ENCODE measurements at places on chromosomes 4 and X.

DNA sequence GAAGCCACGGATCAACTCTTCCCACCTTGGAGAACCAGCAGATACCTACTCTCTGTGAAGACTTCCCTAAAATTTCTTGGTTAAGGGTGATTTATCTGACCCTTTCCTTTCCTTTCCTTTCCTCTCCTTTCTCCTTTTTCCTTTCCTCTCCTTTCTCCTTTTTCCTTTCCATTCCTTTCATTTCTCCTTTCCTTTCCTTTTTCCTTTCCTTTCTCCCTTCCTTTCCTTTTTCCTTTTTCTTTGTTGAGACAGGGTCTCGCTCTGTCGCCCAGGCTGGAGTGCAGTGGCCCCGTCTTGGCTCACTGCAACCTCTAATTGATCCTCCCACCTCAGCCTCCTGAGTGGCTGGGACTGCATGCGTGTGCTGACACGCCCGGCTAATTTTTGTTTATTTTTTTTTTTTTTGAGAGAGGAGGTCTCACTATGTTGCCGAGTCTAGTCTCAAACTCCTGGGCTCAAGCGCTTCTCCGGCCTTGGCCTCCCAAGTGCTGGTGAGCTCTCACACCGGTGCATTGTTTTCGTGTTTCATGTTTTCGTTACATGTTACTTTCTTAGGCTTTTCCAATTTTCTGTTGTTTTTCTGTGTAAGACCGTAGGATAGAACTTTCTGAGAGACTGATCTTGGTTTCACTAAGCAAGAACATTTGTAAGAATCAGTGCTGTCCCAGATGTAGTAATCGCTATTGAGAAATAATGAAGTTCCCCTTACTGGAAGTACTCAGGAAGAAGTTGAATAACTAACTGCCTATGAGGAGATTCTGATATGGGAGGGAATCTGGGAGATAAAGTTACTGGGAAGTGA, 2.0 kb downstream of the TMEM165 start:
- DNase-seq, result no peak

- DNase-seq, result no peak
These were observed 50.9 kb downstream of the ENPP6 start for GRCh38 chr4:184166736-184167135.

DNA sequence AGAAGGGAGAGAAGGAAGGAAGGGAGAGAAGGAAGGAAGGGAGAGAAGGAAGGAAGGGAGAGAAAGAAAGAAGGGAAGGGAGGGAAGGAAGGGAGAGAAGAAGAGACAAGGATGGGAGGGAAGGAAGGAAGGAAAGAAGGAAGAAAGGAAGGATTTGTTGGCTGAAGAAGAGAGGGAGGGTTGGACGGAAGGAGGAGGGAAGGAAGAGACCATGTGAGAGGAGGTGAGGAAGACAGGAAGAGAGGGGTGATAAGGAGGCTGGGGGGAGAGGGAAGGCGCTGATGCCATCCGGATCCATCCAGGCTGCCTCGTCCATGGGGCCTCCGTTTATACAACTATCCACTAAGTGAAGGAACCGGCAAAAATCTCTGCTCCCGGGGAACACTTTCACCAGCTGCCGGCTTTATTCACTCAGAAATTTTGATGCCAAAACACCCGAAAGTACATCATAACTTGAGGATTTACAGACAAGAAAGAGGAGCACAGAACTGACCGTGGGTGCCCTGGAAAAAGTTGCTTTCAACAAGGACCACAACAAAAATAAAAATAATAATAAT, 14.9 kb downstream of the DHRSX start:
- no peak for DNase-seq

DNA sequence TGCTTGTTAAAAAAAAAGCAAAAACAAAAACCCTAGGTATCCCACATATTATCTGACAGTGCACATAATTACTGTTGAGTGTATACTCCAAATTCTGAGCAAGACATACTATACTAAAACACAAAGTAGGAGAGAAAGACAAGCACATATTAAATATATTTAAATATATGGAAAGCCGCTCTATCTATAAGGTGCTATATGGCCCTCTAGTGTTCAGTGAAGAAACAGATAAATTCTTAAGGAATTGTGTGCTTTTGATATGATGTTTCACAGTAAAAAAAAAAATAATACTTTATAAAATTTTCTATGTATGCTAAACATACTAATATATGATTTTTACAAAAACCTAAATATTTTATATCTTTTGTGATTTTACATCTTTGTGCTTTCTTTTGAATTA, 137.8 kb downstream of the FBXW7 start:
- no peak for DNase-seq

- DNase-seq, result no peak
These were observed 12.4 kb downstream of the EPGN start for GRCh38 chr4:74320559-74321118.

DNA sequence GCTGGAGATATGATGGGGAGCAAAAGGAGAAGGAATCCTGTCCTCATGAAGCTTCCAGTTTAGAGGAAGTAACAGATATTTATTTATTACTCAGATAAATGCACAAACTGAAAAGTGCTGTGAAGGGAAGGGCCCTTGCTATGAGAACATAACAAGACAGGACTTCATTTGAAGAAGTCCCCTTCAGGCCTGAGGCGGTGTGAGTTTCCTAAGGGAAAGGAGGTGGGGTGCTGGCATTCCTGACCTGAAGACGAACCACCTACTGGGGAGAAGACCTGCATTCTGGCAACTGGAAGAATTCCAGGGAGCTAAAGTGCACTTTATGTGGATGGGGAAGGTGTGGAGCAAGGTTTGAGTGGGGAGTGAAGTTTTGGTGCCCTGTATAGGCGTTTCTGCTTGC, 15.9 kb upstream of the SPARCL1 start:
- no peak for DNase-seq

DNA sequence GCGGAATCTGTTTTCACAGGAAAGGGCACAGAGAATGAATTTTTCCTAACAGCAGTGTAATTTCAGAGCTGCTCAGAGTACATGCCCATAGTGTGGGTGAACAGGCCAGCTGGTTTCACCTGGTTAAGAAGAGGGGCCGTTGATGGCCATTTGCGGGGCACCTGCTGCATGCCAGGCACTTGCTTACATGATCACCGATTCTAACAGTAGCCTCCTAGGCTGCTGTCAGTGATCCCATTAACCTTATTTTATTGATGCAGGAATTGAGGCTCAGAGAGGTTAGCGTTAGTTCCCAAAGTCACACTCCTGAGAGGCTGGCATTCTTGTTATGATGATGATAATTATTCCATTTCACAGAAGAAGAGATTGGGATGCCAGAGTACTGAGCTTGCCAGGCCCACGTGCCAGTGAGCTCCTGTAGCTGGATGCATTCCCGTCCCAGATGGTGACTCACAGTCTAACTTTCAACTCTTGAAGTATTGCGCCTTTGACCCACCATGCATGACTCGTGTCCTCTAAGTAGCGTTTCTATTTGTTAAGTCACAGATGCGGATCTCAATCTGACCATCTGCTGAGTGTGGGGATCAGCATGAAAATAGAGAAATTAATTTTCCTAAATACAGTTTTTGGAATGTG, 76.5 kb downstream of the PSAPL1 start:
- DNase-seq, result no peak

- DNase-seq, result no peak
These were observed 19.5 kb upstream of the CXCR3 start for GRCh38 chrX:71637848-71638247.

GRCh38 chrX:141975839-141976238, 72.1 kb downstream of the MAGEC1 start:
- no peak for DNase-seq

DNA sequence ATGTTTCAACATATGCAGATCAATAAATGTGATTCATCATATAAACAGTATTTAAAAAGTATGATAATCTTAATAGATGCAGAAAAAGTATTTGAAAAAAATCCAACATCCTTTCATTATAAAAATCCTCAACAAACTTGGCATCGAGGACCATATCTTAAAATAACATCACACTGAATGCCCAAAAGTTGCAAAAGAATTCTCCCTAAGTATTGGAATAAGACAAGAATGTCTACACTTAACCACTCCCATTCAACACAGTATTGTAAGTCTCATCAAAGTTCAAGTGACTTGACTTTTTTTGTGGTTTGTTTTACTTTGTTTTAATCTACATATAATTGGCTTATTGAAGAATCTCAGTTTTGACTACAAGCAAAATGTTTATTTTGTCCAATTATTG, 779.0 kb upstream of the SLIT2 start:
- no peak for DNase-seq

DNA sequence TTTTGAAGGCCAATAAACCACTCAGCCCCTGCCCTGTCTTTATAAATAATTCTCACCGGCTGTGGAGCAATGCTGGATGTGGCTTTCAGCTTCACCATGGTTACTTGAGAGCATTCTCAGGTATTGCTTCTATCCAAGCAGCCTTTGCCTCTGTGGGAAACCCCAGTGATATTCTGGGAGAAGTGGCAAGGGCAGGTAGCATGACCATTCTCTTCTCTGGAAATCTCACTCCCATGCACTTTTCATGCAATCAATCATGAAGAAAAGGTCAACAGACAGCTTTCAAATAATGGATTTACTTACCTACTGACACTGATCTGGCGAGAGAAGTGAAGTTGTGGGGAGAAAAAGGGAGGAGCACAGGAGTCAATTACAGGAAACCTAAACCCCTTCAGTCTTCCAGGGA, 49.5 kb downstream of the UNC5C start:
- no peak for DNase-seq

GRCh38 chrX:40007756-40008705, 89.7 kb downstream of the BCOR start:
- no peak for DNase-seq

DNA sequence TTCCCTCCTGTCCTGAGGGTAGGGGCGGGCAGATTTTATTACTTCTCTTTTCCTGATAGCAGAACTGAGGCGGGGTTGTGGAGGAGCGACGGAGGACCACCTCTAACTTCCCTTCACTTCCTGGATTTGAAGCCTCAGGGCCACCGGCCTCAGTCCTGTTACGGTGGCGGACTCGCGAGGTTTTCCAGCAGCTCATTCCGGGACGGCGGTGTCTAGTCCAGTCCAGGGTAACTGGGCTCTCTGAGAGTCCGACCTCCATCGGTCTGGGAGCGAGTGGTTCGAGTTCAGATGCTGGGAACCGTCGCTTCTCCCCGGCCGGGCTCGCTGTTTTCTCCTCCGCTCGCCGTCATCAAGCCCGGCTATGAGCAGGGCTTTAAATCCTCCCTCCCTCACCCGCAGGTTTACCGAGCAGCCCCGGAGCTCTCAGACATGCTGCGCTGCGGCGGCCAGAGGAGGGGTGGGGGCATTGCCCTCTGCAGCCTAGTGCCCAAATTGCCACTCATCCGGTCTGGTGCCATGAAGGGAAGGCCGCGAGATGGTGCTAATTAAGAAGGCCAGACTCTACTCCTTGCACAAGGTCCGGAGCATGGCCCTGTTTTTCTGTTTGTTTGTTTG, 23.3 kb downstream of the HAND2 start:
- no peak for DNase-seq

GRCh38 chr4:78068481-78068880, 11.4 kb downstream of the FRAS1 start:
- no peak for DNase-seq

DNA sequence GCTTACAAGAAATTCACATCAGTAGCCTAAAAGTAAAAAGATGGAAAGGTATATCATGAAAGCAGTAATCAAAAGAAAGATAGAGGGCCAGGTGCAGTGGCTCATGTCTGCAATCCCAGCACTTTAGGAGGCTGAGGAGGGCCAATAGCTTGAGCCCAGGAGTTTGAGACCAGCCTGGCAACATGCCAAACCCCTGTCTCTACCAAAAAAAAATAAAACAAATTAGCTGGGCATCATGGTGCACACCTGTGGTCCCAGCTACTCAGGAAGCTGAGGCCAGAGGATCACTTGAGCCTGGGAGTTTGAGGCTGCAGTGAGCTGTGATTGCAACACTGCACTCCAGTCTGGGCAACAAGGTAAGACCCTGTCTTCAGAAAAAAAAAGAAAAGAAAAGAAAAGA, 55.5 kb downstream of the GSPT2 start:
- no peak for DNase-seq

GRCh38 chrX:102599951-102600579, 750 bp downstream of the ARMCX5 start:
- DNase-seq, result no peak

DNA sequence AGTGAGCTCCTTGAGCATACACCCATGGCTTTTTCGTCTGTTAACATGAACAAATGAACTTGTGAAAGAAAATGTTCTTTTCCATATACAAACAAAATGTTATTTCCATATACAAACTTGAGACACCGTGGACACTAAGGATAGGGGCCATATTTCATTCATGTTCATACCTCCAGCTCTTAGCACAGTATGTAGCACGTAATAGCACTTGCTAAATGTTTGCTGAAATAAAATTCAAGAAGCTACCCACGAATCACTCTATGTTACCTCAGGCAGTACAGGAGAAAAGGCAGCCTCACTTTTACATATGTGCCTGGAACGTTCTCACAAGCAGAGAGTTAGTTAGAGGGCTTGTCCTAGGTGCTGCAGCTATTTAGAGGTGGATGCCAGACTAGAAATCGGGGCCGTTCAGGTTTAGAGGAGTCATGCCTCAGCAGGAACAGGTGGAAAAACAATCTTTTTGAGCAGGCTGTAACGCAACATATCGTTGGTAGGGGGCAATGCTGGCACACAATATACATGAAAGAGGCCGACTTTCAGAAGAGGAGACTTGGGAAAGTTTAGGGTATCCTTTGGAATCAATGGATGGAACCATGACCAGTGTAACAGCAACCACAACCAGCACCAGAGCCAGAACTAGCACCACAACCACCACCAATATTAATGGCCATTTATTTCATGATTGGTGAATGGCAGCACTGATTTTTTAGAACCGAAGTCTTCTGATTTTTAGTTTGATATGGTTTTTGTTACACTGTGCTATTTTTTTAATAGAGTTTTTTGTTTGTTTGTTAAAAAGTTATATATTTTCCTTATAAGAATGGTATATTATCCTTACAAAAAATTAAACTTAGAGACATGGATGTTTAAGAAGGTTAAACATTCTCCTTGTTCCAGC, 14.8 kb upstream of the PAQR3 start:
- DNase-seq, result no peak

DNA sequence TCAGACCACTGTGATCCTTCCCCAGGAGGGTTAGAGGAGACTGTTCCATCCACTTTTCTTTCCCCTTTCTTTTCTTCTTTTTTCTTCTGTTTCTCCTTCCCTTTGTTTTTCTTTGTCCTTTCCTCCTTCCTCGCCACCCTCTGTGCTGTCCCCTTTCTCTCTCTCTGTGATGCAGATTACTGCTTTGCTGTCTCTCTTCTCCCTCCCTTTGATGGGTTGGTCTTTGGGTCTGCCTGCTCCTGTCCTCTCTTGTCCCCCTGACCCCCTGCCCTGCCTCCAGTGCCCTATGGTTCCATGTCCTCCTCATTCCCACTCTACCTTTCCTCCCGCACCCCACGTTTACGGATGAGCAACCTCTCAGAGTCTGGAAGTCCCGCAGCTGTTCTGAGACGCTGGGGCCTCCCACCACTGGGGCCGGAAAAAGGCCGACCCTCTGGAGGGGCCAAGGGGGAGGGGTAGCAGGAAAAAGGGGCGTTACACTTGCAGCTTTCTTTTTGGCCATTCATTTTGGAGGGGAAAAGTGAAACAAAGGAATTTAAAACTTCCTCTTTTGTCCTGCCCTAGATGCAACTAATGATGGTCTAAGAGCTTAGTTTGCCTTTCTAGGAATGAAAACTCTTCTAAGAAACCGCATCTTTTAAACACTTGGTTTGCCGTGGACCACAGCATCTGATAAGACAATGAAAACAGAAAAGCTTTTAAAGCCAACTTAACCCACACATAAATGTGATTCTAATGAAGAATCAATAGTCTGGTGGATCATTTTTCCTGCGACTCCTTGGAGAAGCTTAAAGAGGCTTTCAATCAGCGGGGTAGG, 24.5 kb upstream of the TSR2 start:
- no peak for DNase-seq

- no peak for DNase-seq
These were observed at the start of gene MEPE for GRCh38 chr4:87832669-87833068. Gene MEPE, plus strand, starts transcription at chr4:87832969. Its CDS starts 1,746 bp downstream, at chr4:87834715.

GRCh38 chr4:38411092-38411491, 252.9 kb upstream of the KLF3 start:
- DNase-seq, result no peak

Measured in activated effector memory CD4-positive, alpha-beta T cell treated with Interleukin-2 at 50 U/mL for 16 hours (primary cell).